ENCODE measurements at places on chromosomes 13 and 19.

GRCh38 chr19:10913716-10914340 is 14.6 kb downstream of the YIPF2 start:
- H3K36me3 ChIP-seq, result no peaks in the 10 kb centered on the region
- H3K27ac ChIP-seq, result no peak overlapping the region
- H3K4me1 ChIP-seq, result no peaks in the 10 kb centered on the region
- DNase-seq, result no peak
- no peaks in the 10 kb centered on the region for H3K27me3 ChIP-seq

- no peaks in the 10 kb centered on the region for H3K36me3 ChIP-seq
- no peaks in the 10 kb centered on the region for H3K4me1 ChIP-seq
- H3K4me3 ChIP-seq, result no peak overlapping the region
- H3K27ac ChIP-seq, result no peak overlapping the region
- H3K27me3 ChIP-seq, result no peaks in the 10 kb centered on the region
Measured at GRCh38 chr19:42048992-42049391, 21.0 kb downstream of the GRIK5 start.

DNA sequence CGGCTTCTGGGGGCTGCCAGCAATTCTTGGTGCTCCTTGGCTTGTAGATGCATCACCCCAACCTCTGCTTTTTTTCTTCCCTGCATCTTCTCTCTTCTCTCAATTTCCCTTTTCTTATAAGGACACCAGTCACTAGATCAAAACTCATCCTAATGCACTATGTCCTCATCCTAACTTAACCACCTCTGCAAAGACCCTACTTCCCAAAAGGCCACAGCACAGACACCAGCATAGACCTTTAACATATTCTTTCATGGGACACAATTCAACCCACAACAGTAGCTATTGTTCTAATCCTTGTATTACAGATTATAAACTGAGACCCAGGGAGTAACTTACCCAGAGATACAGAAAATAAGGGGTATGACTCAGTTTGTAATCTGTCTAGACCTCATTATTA is 47.0 kb downstream of the RUBCNL start:
- no peaks in the 10 kb centered on the region for H3K36me3 ChIP-seq
- H3K27me3 ChIP-seq, result no peaks in the 10 kb centered on the region
- no peak for DNase-seq
- no peak overlapping the region for H3K4me3 ChIP-seq

- DNase-seq, result peak; percentile 95
- no peak overlapping the region for H3K4me3 ChIP-seq
- peaks cover 12% of the 10 kb centered on the region for H3K4me1 ChIP-seq
Measured at GRCh38 chr19:47813304-47813994, 8.3 kb upstream of the CRX start.

DNA sequence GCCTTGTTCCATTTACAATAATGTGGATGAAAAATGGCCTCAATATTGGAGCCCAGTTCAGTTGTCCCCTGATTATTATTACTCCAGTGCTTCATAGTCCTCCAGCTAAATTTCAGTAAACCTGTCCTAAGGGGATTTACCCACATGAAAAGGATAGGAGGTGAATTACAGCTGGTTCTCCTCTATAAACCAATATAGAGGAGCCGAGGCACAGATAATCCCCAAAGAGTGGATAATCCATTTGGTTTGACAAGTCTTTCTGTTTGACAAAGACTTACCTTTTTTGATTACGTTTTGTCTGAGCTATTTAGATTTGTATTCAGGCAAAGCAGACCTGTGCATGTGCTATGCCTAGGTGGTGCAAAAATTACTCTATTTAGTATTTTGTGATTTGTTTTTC is 2.7 kb downstream of the CNMD start:
- no peak overlapping the region for H3K27ac ChIP-seq
- DNase-seq, result no peak
- peaks cover 14% of the 10 kb centered on the region for H3K4me1 ChIP-seq
- H3K36me3 ChIP-seq, result no peaks in the 10 kb centered on the region

DNA sequence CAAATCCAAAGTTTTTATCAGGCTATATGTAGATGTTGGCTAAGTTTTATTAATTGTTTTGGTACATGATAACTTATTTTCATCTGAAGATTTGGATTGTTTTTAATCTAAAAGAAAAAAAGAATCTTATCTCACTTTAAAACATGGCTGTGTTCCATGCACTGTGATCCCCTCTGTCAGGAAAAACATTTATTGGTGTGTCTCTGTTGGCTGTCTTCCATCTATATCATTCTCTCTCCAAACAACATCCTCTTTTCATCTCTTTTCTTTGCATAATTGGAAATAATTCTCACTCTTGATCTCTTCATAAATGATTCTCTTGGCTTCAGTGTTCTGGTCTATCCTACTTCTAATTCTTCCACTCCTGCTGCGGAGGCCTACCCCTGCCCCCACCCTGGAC is 4.2 kb downstream of the NALCN start:
- no peak overlapping the region for H3K27ac ChIP-seq
- no peak for DNase-seq
- no peak overlapping the region for H3K4me3 ChIP-seq
- no peaks in the 10 kb centered on the region for H3K36me3 ChIP-seq

GRCh38 chr13:24269821-24270220 is 39.6 kb upstream of the C1QTNF9 start:
- H3K27me3 ChIP-seq, result no peaks in the 10 kb centered on the region
- no peak overlapping the region for H3K4me3 ChIP-seq
- H3K4me1 ChIP-seq, result peaks cover 26% of the 10 kb centered on the region
- no peaks in the 10 kb centered on the region for H3K36me3 ChIP-seq
- no peak for DNase-seq
- H3K27ac ChIP-seq, result no peak overlapping the region

DNA sequence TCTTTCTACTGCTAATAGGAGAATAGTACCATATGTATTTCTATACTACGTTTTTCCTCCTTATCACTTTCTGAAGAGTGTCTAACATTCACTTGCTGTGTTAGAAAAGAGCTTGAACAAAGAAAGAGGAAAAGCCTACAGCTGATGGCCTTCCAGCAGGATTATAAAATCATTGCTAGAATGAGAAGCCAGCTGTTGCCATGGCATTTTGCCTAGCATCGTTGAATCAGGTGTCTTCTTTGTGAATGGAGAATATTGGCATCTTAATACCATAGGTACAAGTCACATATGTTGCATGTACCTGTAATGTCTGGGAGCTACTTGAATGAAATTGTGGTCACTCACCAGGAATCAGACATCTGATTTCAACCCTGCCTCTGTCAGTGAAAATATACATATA is 1174.9 kb downstream of the PCDH17 start:
- H3K27me3 ChIP-seq, result no peaks in the 10 kb centered on the region
- no peaks in the 10 kb centered on the region for H3K4me1 ChIP-seq
- H3K36me3 ChIP-seq, result no peaks in the 10 kb centered on the region

DNA sequence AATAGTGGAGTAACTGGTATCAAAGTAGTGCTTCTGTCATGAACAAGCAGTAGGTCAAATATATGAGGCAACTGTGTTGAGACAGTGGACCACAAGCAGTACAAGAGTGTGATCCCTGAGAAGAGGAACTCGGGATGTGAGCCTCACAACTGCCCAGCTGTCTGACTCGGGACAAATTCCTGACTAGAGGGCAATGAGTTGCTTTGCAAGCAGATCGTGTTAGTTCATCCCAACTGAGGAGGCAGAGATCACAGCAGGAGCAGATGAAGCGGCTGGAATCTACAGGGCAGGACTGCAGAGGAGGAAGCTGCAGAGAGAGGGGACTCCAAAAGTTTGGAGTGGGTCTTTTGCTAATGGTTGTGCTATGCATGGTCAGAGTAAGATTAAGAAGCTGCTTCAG is 741.1 kb downstream of the DIAPH3 start:
- peak; percentile 41 for DNase-seq
- H3K27me3 ChIP-seq, result no peaks in the 10 kb centered on the region
- H3K4me1 ChIP-seq, result peaks cover 9% of the 10 kb centered on the region
- H3K4me3 ChIP-seq, result no peak overlapping the region
- no peak overlapping the region for H3K27ac ChIP-seq

DNA sequence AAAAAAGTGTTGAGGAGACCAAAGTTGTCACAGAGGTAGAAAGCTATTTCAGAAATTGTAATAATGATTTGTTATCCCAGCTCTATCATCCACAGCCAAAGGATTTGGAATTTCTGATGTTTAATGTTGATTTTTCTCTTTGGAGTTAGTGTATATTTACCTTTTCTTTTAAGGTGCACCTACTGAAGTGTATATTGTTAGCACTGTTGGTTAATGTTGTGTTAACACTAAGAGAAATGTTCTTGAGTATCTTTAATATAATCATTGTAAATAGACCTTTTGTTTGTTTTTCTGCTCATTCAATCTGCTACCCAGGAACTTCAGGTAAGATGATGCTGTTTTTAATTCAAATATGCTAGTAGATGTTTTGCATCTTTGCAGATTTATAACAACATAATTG is 57.5 kb downstream of the ZAR1L start:
- no peak overlapping the region for H3K27ac ChIP-seq
- no peaks in the 10 kb centered on the region for H3K36me3 ChIP-seq
- H3K4me3 ChIP-seq, result no peak overlapping the region

DNA sequence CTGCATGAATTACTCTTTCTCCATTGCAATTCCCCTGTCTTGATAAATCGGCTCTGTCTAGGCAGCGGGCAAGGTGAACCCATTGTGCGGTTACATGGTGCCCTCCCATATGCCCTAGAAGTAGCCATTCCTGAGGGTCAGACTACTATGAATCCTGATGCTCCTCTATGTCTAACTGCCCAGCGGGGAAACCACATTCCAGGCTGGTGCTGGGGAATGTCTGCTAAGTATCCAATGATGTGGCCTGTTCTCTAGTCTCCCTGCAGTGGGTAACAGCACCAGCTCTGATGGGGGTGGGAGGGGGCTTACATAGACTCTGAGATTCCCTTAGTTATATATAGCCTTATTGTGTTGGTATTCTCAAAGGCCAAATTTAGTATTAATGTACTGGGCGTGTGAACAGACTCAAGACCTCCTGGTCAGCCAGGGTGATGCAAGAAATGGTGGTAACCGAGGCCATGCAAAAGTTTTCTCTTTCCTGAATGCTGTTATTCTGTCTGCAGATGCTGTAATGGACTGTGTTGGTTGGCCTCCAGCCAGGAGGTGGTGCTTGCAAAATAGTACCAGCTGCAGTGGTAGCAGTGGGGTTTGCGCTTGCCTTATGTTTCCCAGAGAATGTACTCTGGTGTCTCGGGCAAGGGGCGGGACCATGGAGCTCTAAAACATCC is 564.8 kb upstream of the SLITRK1 start:
- H3K27me3 ChIP-seq, result no peaks in the 10 kb centered on the region
- no peak overlapping the region for H3K27ac ChIP-seq
- H3K36me3 ChIP-seq, result no peaks in the 10 kb centered on the region

- H3K4me3 ChIP-seq, result no peak overlapping the region
- no peak for DNase-seq
Measured at GRCh38 chr13:68588623-68589022, 1358.5 kb upstream of the PCDH9 start.

GRCh38 chr13:28528848-28529247 is 33.9 kb upstream of the FLT1 start:
- DNase-seq, result no peak
- H3K27me3 ChIP-seq, result peaks cover 59% of the 10 kb centered on the region
- H3K4me3 ChIP-seq, result no peak overlapping the region

DNA sequence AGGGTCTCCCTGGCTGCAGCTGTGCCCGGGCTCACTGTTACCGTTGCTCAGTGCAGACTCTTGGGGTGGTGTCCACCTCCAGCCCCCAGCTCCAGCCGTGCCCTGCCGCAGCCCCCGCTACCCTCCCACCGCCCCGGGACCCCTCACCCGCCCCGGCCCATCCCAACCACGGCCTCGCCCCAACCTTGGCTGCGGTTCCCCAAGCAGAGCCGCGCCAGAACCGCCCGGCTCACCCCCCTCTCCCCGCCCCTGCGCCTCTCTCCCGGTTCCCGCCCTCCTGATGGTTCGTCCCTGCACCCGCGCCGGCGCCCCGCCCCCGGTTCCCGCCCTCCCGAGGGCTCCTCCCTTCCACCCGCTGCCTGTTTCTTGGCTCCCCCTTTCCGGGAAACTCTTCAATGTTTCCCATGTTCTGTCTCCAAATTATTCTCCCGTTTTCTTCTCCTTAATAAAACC is 40.3 kb downstream of the ANKRD10 start:
- no peaks in the 10 kb centered on the region for H3K27me3 ChIP-seq
- peak overlapping the region; percentile 57 for H3K4me3 ChIP-seq

DNA sequence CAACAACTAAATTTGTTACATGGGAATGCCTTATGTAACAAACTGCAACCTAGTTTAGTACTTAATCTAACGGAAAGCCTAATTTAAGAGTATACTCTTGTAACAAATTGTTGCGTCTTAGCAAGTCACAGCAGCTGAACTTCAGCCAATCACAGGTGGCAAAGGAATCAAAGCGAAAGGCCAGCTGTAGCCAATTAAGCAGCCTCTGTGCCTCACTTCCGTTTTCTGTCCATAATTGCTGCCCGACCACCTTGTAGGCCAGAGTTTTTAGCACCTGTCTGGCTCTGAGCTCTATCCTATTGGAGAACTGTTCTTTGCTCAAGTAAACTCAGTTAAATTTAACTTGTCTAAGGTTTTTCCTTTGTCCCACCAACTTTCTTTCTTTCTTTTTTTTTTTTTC is 18.1 kb upstream of the HSPH1 start:
- no peak for DNase-seq
- H3K27me3 ChIP-seq, result no peaks in the 10 kb centered on the region
- no peak overlapping the region for H3K27ac ChIP-seq
- peaks cover 4% of the 10 kb centered on the region for H3K4me1 ChIP-seq

DNA sequence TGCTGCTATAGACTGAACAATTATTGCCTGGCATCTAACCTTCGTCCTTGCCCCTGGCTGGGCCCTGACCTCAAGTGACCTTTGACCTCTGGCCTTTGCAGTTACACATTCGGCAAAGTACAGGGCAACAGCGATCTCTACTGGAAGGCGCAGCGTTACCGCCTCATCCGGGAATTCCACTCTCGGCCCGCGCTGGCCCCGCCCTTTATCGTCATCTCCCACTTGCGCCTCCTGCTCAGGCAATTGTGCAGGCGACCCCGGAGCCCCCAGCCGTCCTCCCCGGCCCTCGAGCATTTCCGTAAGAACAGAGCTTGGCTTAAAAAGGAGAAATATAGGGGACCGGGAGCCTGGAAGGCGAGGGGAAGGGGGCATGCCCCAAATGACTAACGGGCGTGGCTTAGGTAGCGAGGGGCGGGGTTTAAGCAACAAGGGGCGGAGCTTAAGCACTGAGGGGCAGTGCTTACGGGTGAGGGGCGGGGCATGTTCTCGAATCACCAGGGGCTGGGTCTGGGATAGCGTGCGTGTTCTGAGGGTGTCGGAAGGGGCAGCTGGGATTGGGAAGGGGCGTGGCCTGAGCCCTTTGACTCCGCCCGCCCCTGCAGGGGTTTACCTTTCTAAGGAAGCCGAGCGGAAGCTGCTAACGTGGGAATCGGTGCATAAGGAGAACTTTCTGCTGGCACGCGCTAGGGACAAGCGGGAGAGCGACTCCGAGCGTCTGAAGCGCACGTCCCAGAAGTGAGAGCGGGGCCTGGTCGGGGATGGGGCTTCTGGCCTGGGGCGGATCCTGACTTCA is 52.7 kb downstream of the TRPM4 start:
- peaks cover 4% of the 10 kb centered on the region for H3K4me1 ChIP-seq
- H3K4me3 ChIP-seq, result peak overlapping the region; percentile 44
- H3K27ac ChIP-seq, result peak overlapping the region; percentile 53
- no peaks in the 10 kb centered on the region for H3K27me3 ChIP-seq
- H3K36me3 ChIP-seq, result no peaks in the 10 kb centered on the region

- no peaks in the 10 kb centered on the region for H3K4me1 ChIP-seq
- no peak overlapping the region for H3K4me3 ChIP-seq
- H3K36me3 ChIP-seq, result no peaks in the 10 kb centered on the region
- H3K27me3 ChIP-seq, result no peaks in the 10 kb centered on the region
- no peak for DNase-seq
Measured at GRCh38 chr13:93624311-93624777, 397.7 kb downstream of the GPC6 start.

Measured in neural progenitor cell (in vitro differentiated cells).